ENCODE measurements at places on chromosomes 3 and 15.

- DNase-seq = no peak
These were observed 659 bp upstream of the ARRDC4 start for GRCh38 chr15:97959724-97960363.

DNA sequence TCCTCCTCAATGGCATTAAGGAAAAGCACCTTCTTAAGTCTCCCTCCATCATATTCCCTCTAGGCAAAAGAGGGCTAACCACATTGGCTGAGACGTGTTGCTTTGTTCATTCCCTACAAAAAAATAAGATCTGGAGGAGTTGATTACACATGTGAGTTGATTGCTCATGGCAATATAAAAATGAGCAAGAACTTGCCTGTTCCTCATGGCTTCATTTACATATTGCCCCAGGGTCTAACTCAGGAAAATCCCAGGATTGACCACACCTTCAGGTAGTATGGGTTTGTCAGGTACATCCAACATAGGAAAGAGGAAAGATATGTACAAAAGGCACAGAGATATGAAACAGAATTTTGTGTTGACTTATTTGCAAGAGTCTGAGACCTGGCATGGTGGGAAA is 35.5 kb downstream of the NFKBIZ start:
- DNase-seq = no peak

- no peak for DNase-seq
These were observed 797 bp upstream of the THPO start for GRCh38 chr3:184378651-184379357.

- no peak for DNase-seq
These were observed 12.9 kb upstream of the TPM1 start for GRCh38 chr15:63029676-63030075.

DNA sequence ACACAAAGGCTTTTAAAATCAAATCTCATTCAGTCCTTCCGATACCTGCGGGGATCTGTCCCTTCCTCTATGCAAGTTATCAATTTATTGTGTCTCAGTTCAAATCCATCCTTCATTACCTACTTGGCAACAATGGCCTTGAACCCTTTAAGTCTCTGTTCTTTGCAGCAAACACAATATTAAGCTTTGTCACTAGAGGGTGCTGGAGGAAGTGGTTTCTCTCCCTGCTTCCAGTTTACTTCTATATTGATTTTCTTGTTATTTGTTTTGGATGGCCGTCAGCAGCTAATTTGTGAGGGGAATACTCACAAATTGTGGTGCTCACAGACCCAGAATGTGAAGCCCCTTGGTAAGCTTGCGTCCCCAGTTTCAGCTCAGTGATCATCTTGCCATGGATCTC is 278.3 kb downstream of the FGF12 start:
- no peak for DNase-seq

DNA sequence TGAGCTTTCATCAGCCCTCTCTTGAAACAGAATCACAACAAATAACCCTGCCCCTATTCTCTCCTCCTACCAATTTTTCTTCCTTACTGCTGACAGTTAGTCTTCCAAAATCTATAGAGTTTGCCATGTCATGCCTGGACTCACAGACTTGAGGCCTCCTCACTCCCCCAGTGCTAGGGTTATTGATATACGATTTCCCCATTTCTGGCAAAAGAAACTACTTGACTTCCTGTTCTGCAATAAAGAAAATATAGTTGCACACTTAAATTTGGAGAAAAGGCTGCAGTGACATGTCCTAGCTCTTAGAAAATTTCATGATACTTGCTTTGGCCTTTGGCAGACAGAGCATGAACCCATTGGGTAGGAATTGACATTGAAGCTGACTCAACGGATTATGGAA is 75.9 kb downstream of the CYP19A1 start:
- DNase-seq = no peak

GRCh38 chr3:146498002-146498736 is 28.8 kb upstream of the PLSCR2 start:
- peak; percentile 12 for DNase-seq

DNA sequence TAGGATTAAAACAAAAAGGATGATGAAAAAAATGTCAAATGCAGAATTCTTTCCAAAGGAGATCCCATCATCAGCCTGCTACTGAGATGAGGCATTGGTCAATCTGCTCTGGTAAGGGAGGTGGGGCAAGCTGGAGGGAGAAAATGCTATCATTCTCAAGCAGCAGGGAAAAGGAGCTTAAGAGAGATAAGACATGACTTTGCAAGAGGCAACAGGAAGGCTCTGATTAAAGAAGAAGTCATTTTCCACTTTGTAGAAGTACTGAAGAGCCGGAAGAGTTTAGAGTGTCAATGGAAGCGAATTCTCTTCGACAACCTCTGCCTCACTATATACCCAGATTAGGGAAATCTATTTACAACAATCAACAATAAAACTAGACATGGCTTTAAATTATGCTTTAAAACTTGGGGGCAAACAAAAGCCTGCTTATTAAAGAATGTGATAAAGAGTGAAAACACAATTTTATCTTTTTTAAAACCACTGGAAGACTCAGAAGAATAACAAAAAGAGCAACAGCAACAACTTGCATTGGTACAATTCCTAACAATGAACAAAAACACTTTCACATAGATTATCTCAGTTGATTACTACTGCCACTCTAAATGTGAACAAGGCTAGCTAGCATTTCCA is 81.8 kb upstream of the NANOGP8 start:
- no peak for DNase-seq

DNA sequence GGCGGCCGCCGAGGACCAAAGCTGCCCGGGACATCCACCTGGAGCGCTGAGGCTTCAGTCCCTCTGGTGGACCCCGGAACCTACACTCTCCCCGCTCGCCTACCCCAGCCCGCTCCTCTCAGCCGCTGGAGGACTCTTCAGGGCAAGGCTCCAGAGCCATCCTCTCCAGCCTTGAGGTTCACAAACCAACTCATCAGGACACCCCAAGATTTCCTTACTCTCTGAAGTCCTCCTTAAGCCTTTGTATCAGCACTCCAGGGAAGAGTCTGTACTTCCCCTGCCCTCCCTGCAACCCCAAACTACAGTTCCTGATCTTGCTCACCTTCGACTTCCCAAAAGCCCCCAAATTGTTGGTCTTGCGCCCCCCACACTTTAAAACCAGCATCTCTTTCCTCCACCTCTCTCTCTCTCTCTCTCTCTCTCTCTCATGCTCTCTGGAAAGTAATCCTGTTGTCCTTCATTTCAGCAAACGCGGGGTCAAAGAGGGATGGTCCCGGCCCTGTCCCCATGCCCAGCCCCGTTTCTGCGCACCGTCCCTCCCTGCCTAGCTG is 438 bp downstream of the THBS1 start:
- DNase-seq = no peak

DNA sequence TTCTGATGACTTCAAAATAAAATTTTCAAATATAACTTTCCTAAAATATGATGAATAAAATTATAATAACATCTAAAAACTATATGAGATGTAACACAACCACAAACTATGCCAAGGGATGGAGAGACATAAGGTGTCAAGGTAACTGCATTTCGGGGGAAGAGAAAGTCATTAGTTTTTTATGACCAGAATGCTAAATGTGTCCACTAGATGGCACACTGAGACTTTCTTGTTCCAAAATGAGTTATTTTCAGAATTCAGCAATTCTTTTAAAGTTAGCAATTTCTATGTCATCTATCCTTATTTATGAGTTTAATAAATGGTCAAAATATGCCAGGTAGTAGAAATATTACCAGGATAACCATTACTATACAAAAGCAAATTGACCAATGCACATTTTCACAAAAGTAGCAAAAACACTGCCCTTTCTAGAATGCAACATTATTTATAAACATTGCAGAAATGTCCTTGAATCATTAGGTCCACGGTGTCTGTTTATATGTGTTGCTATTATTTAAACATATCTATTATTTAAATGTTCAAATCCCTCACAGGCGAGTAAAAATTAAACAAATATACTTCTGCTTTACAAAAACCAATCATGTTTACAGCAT is 374.2 kb downstream of the PLCL2 start:
- DNase-seq = peak; percentile 20

DNA sequence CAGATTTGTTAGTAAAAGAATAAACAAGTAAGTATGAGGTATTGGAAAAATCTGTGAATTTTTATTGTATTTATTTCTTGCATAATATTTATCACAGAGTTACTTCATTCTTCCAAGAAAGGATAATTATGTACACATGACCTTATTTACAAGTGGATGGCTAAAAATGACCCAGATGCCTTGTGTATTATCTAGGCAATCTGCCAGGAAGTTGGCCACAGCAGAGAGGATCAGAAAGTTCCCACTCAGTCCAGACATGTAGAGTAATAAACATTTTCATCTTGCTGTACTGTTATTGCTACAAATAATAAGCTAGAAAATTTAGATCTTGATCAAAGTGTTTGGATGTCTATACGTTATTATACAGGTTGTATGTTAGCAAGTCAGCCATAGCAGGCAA is 317.1 kb downstream of the EPHA6 start:
- no peak for DNase-seq

DNA sequence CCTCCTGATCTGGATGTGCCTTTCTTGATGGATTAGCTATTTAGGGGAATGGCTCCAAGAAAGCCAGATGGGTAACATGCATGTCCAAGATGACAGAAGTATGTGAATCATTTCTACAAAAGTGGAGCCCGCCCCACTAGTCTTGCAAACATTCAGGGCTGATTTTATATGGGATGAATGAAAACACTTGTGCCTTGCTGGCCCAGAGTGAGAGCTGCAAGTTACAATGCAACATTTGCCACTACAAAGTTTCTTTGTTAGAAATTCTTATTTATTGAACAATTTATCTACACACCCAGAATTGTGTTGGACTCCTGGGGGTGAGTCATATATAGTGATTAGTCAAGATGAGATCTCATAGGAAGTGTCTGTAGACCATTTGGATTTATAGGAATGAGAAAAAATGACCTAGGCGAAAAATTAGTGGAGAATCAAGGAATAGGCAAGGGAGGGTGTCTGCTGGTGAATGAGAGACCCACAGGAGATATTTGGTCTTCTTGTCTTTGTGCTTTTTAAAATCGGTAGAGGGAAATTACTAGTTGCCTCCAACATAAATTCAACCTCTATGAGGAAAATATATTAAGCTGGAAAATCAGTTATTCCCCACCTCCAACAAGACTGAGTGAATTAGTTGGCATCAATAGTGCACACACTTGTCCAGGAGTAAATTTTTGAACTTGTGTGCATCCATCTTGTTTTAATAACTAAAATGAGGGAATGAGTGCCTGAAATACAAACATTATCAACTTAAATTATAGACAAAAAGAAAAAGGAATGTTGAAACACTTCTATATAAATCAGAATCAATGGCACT is 53.5 kb upstream of the DCBLD2 start:
- no peak for DNase-seq

DNA sequence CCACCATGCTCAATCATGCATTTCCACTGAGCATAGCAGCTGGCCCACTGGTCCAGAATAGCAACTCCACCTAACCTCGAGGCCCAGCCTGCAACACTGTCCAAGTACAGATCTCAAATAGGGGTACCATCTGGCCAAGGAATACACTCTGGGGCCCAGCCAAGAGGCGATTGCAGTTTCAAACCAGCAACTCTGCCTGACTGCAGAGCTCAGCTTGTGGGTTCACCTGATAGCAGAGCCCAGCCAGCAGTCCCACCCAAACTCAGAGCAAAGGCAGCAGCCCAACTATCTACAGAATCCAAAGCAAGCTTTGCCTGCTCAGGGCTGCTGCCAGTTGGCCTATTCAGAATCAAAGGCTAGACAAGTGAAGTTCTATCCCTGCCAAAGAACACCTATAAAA is 30.5 kb downstream of the POLQ start:
- DNase-seq = no peak

DNA sequence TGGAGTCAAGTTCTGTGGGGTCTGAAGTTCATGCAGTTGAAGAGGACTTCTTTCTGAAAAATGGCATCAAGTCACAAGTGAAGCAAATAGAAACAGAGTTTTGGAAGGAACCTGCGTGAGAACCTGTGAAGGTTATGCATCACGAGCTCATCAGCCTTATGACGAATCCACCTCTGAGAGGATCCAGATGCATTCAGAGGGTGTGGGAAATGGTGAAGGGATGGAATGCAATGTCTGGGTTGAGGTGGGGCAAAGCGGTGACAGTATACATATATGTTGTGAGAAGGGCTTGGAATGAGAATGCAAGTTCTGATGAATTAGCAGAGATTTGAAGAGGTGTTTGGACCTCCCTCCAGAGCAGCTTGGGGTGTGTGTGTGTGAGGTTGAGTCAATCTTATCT is 382.1 kb upstream of the TBL1XR1 start:
- DNase-seq = no peak

- DNase-seq = no peak
These were observed 38.9 kb downstream of the DHX30 start for GRCh38 chr3:47841786-47842349.

GRCh38 chr3:112365636-112366035 is 32.7 kb downstream of the CD200 start:
- no peak for DNase-seq

DNA sequence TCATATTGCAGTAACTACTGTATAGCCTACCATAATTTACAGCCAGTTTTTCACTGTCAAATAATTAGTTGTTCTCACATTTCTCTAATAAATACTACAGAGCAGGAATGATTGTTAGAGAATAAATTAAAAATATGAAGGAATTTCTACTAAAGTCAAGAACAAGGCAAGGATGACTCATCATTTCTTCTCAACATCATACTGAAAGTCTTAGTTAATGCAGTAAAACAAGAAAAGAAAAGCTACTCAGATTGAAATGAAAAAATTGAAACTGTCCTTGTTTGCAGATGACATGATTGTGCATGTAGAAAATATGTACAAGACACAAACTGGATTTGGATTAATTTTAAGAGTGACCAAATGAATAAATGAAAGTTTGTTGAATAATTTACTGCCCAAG is 608.2 kb downstream of the NSUN3 start:
- no peak for DNase-seq

GRCh38 chr15:39670687-39671086 is 89.8 kb downstream of the THBS1 start:
- DNase-seq = no peak

DNA sequence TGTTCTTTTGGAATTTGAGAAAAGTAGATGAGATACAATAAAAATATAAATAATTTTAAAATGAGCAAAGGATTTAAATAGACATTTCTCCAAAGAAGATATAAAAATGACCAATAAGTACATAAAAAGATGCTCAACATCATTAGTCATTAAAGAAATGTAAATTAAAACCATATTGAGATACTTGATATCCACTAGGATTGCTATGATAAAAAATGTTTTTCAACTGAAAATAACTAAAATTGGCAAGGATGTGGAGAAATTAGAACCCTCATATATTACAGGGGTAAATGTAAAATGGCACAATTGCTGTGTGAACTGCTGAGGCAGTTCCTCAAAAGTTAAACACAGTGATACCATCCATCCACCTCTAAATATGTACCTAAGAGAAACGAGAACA is 38.8 kb downstream of the LRRFIP2 start:
- DNase-seq = no peak

DNA sequence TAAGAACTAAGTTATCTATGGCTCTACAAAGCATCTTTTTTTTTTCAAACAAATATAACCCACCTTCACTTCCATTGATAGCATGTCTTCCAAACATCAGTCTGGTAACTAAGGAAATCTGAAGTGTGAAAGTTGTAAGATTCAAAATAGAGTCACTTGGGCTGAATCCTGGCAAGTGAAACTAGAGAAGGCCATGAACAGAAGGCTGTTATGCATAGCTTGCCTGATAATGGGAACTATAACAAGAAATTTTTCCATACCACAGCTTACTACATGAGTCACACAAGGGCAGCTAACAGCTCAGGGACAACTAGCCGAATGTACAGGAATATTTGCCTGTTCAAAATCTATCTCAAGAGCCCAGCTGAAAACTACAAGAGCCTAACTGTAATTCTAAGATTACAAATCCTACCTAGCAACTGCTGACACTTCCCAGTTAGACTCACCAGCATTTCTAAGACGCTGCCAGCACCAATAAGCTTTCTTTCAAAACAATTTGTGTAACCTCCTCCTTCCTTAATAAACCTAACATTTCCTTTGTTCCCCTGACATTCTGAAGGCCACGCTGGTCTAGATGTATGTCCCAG is 1066.5 kb downstream of the PLOD2 start:
- no peak for DNase-seq

All from activated CD4-positive, alpha-beta T cell treated with anti-CD3 and anti-CD28 coated beads for 24 hours (primary cell).